Calu3 (cell line): ENCODE measurements at places on chromosomes 12 and 14. TPM values are rescaled to one million over a fixed set of nuclear protein-coding genes. Genes with fewer than 3 reads are reported as not detected.

SLC10A1 gene
- not detected in 2 replicates for total RNA-seq

SLC17A8 gene
- total RNA-seq: not detected in 2 replicates

ANO4 gene
- 1.3 and 1.9 TPM in 2 replicates for total RNA-seq

DNA sequence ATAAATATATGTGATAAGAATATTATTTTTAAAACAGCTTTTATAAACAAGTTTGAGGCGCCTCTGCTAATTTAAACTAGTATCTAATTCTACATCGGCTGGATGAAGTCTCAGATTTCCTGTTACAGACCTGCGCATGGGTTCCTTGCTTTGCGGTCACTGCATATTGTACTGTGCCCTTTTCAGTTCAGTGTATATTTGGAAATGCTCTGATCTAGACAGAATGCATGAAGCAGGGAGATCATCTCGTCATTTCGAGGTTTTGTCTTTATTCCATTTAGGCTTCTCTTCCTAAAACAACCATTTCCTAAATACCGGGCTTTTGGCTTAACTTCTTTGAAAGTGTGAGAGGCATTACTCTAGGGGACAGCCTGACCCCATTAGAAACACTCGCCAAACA, 25.6 kb downstream of the CRACR2A start:
- no peak for DNase-seq

DNA sequence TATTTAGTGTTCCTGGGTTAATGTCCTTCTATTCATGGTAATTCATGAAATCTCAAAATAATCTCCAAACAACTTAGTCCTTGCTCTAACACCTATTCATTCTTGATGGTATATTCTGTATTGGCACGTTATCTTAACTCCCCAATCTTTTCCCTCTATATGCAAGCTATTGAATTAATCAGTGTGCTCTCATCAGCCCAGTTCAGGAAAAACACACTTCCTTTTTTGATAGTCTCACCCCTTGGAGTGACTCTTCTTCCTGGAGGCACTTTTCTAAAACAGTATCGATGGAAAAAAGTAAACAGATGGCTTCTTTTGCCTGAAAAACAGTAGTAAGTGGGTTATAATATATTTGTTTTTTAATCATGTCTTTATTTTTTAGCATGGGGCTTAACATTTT, 28.6 kb downstream of the TULP3 start:
- DNase-seq: no peak

GRCh38 chr14:34138175-34138574, 187.3 kb upstream of the EGLN3 start:
- no peak for DNase-seq
